ENCODE measurements at places on chromosomes 1 and 21.

- DNase-seq = no peak
Observed at GRCh38 chr1:203104789-203105390, 19.1 kb upstream of the MYOG start.

- DNase-seq = no peak
Observed at GRCh38 chr1:231138236-231138635, 23.6 kb upstream of the TRIM67 start.

DNA sequence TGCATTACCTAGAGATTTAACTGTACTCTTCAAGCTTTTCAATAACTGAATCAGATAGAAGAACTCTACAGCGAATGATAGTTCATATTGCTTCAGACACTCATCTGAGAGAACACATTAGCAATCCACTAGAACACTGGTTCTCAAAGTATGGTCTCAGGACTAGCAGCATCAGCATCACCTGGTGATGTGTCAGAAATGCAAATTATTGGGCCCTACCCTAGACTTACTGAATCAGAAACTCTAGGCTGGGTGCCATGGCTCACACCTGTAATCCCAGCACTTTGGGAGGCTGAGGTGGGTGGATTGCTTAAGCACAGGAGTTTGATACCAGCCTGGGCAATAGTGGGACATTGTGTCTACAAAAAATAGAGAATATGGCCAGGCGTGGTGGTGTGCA lies 24.9 kb upstream of the GLIS1 start:
- DNase-seq = no peak

DNA sequence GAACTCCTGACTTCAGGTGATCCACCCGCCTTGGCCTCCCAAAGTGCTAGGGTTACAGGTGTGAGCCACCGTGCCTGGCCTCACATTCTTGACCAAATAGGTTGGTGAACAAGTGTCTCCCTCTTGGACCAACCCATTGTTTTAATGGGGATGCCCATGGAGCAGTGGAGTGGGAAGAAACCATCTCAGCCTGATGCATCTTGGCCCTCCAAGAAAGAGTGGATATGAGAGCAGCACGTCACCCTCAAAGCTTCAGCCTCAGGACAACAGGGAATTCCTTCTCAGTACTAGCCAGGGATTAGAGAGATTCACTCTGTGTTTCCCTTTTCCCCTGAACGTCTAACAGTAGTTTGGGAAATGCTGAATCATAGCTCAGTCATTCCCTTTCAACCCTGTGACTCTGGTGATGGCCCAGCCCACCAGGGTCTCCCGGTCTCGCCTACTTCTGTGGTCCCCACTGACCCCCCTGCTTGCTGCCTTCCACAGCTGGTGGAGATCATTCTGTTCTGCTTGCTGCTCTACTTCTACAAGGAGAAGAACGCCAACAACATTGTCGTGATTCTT lies 37.4 kb downstream of the NIPAL3 start:
- no peak for DNase-seq

GRCh38 chr21:45532826-45533360 lies 9.3 kb downstream of the SLC19A1 start:
- DNase-seq = no peak

DNA sequence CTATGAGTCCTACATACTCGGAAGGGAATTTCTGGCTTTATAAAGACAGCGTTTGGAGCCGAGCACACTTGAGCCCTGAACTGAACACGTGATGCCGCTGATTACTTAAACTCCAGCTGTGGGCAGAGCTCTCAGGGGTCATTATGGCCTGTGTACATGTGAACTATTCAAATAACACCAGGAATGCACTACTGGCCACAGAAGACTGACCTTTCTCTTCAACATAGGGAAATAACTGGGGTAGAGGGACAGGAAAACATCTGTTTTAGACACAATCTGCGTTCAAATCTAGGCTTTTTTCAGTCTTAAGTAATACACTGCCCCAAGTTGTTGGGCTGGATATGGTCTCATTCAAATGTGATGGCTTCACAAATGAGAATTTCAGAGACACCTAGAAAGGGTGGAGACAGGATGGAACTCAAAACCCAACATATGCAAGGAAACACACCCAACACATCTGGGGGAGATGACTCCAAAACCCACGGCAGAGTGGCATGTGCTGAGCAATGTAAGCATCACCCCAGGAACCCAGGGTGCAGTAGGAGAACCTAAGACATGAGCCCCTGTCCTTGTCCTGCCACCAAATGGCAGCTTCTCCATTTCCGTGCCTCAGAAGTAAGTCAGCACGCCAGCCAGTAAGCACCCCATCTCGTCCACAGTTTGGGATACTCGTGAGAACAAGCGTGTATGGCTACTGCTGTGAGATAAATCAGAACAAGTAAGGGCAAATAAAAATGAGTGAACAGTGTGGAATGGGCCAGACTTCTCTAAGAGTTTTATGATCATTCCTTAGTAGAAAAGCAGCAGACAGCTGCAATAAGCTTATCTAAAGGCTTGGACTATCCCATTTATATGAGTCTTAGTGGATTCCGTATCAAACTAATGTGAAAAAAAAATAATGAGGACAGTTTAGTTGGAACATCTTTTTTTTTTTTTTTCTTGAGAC lies 24.9 kb downstream of the NID1 start:
- DNase-seq = peak; percentile 68

- DNase-seq = no peak
Observed at GRCh38 chr1:85563139-85563538, 17.4 kb upstream of the CCN1 start.

DNA sequence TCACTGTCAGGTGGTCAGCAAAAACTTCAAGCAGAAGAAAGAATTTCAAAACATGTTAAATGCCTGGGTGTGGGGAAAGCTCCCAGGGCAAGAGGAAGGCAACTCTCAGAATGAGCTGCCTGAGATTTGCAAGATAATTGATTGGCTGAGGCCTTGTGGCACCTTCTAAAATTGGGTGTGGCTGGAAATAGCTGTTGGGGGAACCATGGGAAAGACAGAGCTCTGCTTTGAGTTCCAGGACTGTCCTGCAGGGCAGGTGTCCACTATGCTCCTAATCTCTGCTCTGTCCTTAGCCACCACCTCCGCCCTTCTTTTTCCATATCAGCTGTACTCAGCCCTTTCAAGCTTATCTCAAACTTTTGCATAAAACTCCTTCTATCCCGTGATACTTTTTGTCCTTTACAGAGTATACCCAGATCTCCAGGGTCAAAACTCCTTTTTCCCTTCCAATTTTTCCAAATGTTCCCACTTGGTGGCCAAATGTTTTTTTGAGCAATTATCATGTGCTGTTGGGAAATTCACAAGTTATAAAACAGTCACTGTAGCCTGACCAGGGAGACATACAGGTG lies 23.8 kb upstream of the PPP2R5A start:
- DNase-seq = no peak

DNA sequence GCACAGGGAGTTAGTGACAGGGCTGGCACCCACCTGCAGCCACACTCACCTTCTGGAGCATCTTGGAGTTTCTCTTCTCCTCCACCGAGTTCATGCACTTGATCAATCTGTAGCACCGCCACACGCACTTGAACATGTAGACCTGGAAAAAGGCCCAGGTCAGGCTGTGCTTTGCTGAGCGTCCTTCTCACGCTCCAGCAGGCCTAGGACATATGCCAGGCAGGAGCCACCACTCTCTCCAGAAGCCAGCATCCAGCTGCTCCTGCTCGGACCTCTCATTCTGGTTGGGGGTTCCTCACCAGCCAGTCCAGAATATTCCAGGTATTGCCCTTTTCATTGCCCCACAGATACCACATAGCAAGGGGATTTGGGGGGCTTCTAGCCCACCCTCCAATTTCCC lies 11.7 kb upstream of the MATN1 start:
- no peak for DNase-seq

GRCh38 chr1:14949836-14950713 lies 203.5 kb upstream of the TMEM51 start:
- no peak for DNase-seq

DNA sequence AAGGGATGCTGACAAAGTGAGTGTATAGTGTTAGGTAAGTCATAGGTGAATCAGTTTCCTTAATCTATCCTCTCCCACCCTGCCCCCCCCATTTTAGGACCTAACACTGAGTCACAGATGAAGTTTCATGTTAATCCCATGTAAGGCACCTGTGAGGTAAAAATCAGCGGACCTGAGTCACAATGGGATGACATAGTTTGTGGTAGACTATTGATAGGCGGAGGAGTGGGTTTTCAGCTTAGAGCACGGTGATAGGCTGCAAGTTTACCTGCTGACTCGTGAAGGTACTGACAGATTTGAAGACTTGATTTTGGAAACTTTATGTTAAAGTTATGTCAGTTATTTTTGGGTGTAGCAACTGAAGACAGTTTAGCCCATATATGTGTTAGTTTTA lies 1.7 kb downstream of the TOR1AIP1 start:
- DNase-seq = no peak

DNA sequence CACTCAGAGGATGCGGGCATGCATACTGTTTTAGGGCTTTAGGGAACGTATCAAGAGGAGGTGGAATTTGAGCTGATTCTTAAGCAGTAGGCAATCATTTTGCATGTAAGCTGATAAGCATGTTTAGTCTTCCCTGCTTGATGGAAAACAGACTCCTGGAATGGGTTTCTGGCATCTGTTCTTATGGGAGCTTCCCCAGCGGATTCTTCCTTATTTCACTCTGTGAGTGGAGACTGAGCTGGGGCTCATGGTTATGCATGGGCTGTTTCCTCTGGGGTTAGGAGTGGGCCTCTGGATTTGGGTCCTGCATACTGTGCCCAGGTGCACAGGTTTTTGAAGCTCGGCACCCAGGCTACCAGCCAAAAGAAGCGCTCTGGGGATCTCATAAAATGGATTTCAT lies 93.4 kb downstream of the DIRAS3 start:
- DNase-seq = no peak

DNA sequence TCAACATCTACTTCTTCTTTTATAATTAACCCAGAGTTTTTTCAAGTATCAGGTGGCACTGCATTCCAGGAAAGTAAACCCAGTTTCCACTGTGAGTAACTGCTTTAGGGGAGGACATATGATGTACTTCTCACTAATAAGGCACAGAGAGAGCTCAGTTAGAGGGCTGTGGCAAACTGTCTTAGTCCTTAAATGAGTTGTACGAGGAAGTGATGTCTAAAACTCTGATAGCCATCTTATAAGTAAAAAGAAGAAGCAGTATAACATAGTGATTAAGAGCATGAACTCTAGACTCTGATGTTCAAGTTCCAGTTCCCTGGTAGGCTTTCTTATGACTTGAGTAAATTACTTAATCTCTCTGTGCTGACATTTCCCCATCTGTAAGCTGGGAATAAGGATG lies 58.7 kb upstream of the PTGS2 start:
- DNase-seq = no peak

- peak; percentile 24 for DNase-seq
Observed at GRCh38 chr1:114671011-114671938, 1.4 kb upstream of the DENND2C start.

All from HuH-7.5 (cell line).